Epithelial cell of prostate (primary cell): ENCODE measurements at places on chromosomes 4 and X.
A peak's percentile ranks its signal among the peaks of the same experiment; 100 is the strongest.

- DNase-seq: no peak
Observed at GRCh38 chr4:169184236-169184635, 86.5 kb downstream of the SH3RF1 start.

DNA sequence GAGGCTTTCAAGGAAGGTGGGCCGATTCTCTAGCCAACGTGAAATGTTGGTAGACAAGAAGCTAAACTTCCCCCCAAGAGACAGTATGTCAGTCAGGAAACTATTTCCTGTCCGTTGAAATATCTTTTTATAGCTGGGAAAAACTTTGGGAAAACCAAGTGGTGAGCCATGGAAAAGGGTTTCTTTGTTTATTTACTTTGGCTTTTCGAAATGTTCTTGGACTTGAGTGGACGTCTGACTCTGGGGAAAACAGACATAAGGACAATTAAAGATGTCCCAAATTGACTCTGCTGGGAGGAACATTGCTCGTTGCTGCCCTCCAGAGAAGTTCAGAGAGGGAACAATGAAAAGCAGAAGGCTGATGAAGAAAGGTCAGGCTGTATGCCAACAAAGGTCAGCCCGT is 295.4 kb downstream of the RAPGEF2 start:
- no peak for DNase-seq

DNA sequence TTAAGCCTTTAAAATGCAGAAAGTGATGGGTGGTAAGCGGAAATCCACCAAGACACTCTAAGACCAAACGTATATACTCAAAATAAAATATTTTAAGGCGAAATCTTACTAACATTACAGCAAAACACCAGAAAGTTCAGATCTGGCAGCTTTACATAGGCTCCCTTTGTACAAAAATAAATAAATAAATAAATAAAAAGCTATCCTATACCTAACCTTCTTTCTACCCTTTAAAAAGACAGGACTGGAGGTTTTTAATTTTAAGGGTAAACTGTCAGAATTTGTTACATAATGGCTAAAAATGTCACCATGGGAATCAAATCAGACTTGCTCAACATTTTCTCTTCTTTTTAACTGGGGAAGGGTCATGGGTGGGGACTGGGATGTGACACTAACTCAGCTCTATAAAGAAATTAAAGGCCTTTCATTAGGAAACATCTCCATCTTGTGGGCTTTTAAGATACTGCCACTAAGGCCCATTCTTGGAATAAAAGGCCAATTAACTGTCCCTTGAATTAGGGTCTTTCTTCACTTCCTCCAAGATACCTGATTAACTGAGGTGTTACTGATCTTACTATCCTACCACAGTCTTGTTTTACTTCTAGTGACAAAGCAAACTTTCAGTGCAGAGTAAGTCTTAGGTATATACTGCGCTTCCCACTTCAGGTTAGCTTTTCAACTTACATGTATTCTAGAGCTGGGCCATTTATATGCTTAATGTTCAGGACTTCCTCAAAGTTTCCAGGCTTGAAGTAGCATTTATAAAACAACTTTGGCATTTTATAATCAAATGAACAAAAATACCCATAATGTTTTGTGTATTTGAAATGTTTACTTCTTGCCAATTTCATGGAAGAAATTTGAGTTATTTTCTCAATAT is 13.3 kb downstream of the HNRNPD start:
- DNase-seq: no peak

DNA sequence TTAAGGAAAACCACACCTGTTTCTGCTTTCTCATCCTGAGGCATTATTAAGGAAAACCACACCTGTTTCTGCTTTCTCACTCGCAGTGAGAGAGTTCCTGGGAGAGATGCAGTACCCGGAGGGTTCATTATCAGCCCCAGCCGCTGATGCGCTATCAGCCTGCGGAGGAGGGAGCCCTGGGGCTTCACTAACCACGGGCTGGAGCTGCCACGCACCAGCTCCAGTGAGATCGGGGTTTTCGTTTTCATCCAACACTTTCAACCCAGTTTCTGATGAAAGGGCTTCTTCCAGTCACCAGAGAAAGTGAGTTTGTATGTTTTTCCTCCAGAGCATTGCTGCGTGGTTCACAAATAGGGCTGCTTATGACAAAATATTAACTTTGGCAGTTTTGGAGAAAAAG is 93.2 kb upstream of the PRKX start:
- no peak for DNase-seq

GRCh38 chr4:28228561-28229491 is 1368.2 kb downstream of the STIM2 start:
- peak; percentile 57 for DNase-seq

- no peak for DNase-seq
Observed at GRCh38 chrX:33086886-33087285, 124.5 kb downstream of the DMD start.
